ENCODE measurements at places on chromosomes 11 and 22.

GRCh38 chr11:75330291-75330690, 21.2 kb downstream of the ARRB1 start:
- no peak for DNase-seq

- DNase-seq = no peak
Measured at GRCh38 chr11:29962243-29962642, 54.6 kb downstream of the KCNA4 start.

DNA sequence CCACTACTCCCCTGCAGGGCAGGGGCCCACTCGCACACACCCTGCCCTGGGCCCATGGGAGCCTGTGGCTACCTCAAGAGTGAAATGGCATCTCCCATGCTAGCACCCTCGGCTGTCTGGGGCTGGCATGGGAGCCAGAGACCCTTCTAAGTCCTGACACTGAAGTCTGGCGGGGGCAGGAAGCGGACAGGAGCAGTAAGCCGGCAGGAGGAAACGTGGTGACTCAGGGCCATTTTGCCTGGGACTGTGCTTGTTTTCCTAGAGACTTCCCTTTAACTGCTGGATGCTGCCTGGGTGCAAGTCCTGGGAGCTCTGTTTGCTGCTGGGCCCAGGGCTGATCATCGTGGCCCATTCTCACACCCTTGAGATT, 16.8 kb downstream of the RELT start:
- no peak for DNase-seq

DNA sequence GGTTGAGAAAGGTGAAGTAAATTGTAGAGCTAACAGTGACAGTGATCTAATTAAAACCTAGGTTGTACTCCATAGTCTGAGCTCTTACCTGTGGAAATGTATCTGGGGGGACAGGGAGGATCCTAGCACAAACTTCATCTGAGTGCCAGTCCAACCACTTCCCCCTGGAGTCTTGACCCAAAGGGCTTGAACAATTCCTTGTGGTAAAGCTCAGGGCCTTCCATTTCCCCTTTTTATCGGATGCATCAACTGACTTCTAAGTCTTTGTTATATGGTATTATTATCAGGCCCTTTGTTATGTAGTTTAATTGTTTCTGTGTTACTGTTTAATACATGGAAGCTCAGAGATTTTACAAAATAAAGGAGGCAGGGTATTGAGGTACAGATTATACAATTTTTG, 140.2 kb upstream of the SESN3 start:
- DNase-seq = no peak

GRCh38 chr11:119306373-119306890, 10.5 kb downstream of the MCAM start:
- DNase-seq = no peak

GRCh38 chr11:69944146-69944795, 125.1 kb upstream of the FGF3 start:
- no peak for DNase-seq

GRCh38 chr11:15801126-15801525, 555.2 kb downstream of the SOX6 start:
- DNase-seq = no peak

- DNase-seq = no peak
Measured at GRCh38 chr11:85444479-85444878, 182.7 kb downstream of the DLG2 start.

- DNase-seq = no peak
Measured at GRCh38 chr22:26486394-26486793, 2.7 kb downstream of the SRRD start.

DNA sequence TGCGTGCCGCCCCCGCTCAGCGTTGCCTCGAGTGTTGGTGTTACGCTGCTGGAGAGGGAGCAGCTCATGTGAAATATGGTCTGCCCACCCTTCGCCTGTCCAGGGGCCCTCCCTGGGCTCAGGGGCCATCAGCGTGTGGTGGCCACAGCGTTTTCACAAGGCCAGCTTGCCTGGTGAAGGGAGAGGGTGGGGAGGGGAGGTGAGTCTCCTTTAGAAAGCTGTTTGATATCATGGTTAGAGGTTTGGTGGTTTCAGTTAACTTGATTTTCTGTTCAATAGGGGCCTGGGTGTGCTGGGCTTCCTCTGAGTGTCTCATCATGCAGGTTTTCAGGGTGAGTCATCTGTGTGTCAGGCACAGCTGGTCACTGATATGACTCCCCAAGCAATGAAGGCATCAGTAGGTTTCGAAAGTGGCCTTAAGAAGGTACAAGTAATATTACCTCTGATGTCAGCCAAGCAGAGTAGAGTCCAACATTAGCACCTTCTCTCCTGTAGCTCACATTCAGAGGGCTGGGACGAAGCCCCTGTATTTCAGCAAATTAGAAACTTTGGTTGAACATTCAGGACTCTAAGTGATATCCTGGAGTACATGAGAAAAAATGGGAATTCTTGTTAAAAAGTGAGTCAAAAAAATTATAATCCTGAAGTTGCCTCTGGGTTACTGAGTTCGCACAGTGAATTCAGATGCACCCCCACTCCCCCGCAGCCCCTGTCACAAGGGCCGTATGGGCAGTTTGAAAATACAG, 172.5 kb downstream of the TBC1D22A start:
- no peak for DNase-seq

GRCh38 chr11:26947904-26948639, 45.8 kb upstream of the FIBIN start:
- no peak for DNase-seq

- no peak for DNase-seq
Measured at GRCh38 chr11:96459751-96460150, 69.9 kb downstream of the JRKL start.

- no peak for DNase-seq
Measured at GRCh38 chr11:78878631-78879030, 304.0 kb upstream of the NARS2 start.

GRCh38 chr11:33875621-33876294, 16.1 kb downstream of the LMO2 start:
- DNase-seq = no peak

GRCh38 chr11:104704888-104705287, 193.4 kb downstream of the CASP12 start:
- no peak for DNase-seq

GRCh38 chr11:131486937-131487635, 116.7 kb downstream of the NTM start:
- no peak for DNase-seq

DNA sequence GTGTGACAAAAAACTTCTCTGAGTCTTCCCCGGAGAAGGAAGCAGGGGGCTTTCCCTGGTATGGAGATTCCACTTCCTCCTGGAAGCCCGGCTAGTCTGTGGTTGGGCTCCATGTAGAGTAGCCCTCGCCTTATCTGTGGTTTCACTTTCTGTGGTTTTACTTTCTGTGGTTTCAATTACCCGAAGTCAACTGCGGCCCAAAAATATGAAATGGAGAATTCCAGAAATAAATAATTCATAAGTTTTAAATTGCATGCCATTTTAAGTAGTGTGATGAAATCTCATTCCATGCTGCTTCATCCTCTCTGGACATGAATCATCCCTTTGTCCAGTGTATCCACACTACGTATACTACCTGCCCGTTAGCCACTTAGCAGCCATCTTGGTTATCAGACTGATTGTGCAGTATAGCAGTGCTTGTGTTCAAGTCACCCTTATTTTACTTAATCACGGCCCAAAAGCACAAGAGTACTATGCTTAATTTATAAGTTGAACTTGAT, 275.0 kb upstream of the SESN3 start:
- DNase-seq = no peak

- DNase-seq = no peak
Measured at GRCh38 chr11:123751781-123752180, 2.5 kb downstream of the OR6X1 start.

GRCh38 chr11:108863528-108863927, 198.7 kb downstream of the DDX10 start:
- no peak for DNase-seq

DNA sequence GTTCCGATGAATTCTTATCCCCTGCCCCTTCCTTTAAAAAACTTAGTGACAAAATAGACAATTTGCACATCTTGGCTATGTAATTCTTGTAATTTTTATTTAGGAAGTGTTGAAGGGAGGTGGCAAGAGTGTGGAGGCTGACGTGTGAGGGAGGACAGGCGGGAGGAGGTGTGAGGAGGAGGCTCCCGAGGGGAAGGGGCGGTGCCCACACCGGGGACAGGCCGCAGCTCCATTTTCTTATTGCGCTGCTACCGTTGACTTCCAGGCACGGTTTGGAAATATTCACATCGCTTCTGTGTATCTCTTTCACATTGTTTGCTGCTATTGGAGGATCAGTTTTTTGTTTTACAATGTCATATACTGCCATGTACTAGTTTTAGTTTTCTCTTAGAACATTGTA, 12.0 kb downstream of the CCND1 start:
- DNase-seq = no peak

- DNase-seq = no peak
Measured at GRCh38 chr11:61163714-61164605, 2.7 kb upstream of the VPS37C start.

DNA sequence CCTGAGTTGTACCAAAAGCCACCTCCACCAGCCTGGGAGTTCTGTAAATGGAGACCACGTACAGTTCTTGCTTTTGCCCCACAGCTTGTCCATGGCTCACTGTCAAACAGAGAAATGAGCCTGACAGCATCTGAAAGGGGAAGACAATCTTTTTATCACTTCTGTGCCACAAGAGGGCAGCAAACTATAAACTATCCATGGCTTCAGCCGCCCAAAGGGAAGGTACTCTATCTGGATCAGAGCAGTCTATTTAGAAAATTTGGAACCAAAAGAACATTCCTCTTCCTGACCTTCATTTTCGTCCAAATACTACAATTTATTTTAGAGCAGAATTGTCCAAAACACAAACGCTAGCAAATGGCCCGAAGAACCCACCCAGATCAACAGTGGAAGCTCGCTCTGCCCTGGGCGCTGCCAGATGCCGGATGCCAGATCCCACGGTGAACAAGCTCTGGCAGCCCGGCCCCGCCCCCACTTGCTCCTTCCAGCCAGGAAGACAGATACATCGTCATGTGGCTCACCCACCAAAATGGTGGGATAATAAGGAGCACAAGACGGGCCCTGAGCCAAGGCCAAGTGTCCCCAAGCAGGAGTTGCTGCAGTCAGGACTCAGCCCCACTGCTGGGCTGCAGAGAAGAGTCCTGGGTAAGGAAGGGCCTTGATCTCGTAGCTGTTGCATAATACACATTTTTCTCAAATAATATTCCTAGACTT, 23.9 kb upstream of the SCGB1A1 start:
- peak; percentile 88 for DNase-seq

DNA sequence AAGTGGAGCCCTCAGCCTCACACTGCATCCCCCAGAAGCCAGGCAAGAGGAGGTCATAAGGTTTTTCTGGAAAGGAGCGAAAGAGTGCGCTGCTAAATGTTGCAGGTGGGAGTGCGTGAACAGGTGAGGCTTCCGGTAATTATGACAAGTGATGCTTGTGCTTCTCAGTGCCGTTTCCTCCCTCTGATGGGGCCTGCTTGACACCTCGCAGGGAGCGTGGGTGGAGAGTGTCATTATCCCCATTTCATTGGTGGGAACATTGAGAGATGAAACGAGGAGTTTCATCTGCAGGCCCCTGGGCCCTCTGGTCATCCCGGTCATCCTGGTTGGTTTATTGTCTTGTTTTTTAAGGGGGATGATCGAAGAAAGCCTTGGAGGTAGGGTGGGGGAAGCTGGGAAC, 57.5 kb downstream of the BCR start:
- no peak for DNase-seq

DNA sequence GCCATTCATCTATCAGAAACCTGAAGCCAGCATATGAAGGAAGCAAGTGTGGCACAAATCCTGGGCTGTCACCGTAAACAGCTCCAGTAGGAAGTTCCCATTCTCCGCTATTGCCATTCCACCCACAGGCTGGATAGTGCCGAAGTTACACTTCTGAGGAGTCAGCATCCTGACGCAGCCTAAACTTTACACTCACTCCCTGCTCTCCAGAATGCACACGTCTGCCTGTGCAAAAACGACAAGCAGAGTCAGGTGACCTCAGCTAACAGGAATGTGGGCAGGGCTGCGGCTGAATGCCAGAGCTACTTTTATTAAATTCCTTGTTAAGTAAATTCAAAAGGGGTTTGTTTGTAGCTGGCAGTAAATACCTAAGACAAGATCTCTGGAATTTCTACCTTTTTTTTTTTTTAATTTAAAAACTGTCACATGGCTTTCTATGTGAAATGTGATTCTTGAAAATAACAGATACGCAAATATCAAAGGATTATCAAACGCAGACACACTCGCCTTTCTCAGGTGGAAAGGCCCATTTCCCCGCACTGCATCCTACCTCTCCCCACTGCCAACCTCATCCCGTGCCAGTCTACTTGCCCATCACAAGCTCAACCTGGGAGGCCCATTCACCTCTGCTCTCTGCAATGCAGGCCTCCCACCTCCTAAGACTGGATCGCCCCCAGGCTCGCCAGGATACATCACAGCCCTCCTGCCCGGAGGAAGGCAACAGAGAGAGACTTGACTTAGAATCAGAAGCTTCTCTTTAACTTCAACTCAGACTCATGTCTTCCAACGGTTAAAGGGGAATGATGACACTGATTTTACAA, 33.5 kb downstream of the NFRKB start:
- DNase-seq = no peak

GRCh38 chr22:37953062-37953436, 352 bp downstream of the C22orf23 start:
- DNase-seq = no peak

GRCh38 chr11:2883979-2884815, 1.4 kb downstream of the CDKN1C start:
- DNase-seq = no peak

- no peak for DNase-seq
Measured at GRCh38 chr11:101009690-101010055, 119.9 kb downstream of the PGR start.

DNA sequence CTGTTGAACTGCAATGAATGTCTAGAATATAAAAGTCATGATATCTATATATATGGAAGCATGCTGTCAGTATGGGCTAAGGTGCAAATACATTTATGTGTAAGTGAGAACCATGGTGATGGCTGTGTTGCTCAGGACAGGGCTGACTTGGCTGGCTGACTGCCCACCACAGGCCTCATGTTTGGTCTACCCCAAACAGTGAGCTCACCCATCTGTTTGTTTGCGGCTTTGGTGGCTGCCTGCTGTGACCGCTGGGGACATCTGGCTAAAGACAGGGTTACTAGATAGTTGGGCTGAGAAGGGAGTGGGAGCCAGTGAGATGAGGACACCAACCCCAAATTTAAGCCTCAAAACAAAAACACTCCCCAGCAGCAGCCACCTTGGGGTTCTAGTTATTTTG, 6.3 kb downstream of the CD44 start:
- DNase-seq = peak; percentile 70

GRCh38 chr22:47816863-47817210, 1054.4 kb downstream of the TBC1D22A start:
- no peak for DNase-seq

GRCh38 chr11:34354782-34355181, 3.0 kb downstream of the ABTB2 start:
- DNase-seq = no peak

DNA sequence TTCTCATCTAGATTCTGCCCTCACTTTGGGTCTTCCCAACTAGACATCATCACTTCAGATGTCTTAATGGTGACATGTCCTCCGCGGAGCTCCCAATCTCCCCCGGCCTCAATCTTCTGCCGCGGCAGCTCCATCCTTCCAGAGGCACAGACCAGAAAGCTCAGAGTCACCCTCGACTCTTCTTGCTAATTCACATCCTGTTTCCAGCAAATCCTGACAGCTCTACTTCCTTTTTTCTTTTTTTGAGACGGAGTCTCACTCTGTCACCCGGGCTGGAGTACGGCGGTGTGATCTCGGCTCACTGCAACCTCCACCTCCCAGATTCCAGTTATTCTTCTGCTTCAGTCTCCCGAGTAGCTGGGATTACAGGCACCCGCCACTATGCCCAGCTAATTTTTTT, 54.5 kb downstream of the CACNG2 start:
- DNase-seq = no peak
